Stimulated activated CD4-positive, alpha-beta T cell treated with anti-CD3 and anti-CD28 coated beads, Interleukin-1b, Interleukin-23, amount 100 ng/mL, for 1 hour (primary cell): ENCODE measurements at places on chromosomes 7 and 10.

DNA sequence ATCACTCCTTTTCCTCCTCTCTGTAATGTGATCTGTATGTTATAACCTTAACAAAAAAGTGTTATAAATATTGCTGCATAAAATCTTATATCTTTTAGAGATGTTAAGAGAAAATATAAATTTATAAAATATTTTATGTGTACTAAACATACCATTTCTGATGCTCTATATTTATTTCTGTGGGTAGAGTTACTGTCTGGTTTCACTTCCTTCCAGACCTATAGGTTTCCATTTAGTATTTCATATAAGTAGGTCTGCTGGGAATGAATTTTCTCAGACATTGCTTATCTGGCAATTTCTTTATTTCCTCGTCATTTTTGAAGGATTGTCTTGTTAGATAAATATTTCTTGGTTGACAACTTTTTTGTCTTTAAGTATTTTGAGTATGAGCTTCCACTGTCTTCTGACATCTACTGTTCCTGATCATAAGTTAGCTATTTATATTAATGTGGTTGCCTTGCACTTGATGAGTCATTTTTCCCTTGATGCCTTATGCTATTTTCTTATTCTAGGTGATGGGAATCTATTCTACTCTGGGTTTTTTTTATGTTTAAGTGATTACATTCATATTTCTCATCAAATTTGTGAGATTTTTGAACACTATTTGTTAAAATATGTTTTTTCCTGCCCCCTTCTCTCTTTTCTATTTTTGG lies 11.2 kb upstream of the THSD7A start:
- no peak for DNase-seq

GRCh38 chr7:149444287-149444686 lies 16.6 kb downstream of the ZNF777 start:
- DNase-seq, result no peak

- no peak for DNase-seq
These were observed 28.3 kb upstream of the CASD1 start for GRCh38 chr7:94481279-94481678.

GRCh38 chr7:15780271-15780670 lies 93.8 kb upstream of the MEOX2 start:
- DNase-seq, result no peak

DNA sequence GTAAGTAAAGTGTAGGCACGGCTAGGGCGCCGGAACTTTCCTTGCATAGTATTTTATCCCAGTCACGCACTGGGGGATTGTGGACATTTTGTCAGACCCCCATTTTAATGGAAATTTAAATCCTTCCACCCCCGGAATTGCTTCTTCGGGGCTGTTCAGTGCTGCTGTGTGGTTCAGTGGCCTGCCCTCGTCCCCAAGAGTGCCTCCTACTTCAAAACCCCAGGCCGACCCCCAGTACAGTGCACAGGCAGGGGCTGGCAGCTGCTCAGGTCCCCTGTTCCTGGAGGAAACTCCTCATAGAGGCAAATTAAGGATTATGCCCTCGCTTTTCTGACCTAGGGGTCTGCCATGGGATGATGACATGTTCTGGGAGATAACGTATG lies 94.5 kb downstream of the PTPRE start:
- no peak for DNase-seq

DNA sequence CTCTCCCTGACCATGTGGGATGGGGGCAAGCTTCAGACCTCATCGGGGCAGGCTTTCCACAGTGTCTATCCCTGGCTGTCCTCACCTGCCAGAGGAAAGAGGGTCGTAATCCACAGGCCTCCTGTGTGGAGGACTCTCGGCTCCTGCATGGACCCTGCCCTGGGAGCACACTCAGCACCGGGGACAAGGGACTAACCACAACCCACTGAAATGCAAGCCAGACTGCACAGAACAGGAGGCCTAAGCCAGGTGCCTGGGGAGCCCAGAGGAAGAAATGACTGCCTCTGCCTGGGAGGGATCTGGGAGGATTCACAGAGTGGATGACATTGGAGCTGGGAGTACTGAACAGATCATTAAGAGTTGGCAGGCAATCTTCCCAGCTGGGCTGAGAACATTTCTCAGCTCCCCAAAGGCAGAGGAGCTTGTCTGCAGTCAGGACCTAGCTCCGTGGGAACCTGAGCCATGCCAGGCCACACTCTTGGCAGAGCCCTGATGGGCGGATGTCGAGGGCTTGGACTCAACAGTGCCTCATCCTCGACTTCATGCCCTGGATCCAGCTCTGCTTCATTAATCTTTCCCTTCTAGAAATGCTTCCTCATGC lies 213.4 kb downstream of the USP6NL start:
- no peak for DNase-seq

DNA sequence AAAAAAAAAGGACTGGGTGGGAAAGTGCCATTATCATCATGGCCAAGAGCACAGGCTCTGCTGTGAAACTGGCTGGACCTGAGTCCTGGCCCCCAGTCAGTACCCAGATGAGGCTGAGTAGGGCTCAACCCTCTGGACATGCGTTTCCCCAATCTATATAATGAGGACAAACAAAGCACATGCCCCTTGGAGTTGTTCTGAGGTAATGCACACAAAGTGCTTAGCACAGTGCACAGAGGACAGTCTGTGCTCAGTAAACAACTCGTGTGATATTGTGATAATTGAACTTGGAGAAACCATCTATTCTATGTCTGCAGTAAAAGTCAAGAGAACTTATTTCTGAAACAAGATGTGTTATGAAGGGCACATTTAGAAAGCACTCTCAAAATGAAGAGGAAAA lies 138.8 kb downstream of the KCNMA1 start:
- no peak for DNase-seq

- DNase-seq, result no peak
These were observed 215.2 kb upstream of the MKLN1 start for GRCh38 chr7:131112431-131112830.

GRCh38 chr10:111207500-111207899 lies 130.7 kb downstream of the ADRA2A start:
- no peak for DNase-seq

DNA sequence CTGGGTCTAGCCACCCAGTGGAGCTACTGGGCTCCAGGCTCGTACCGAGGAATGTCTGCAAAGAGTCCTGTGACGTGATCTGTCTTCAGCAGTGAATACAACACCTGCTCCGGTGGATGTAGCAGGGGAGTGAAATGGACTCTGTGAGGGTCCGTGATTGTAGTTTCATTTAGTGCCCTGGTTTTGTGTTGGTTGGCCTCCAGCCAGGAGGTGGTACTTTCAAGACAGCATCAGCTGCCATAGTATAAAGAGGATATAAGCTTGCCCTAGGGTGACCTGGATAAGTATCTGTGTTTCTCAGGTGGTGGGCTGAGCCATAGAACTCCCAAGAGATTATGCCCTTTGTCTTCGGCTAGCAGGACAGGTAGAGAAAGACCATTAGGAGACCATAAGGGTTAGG lies 24.6 kb upstream of the WNT2 start:
- no peak for DNase-seq

GRCh38 chr10:12941966-12942365 lies 59.5 kb downstream of the CCDC3 start:
- no peak for DNase-seq

GRCh38 chr7:106609416-106609815 lies 51.5 kb downstream of the CCDC71L start:
- DNase-seq, result no peak

- DNase-seq, result no peak
These were observed 429.8 kb downstream of the KCNMA1 start for GRCh38 chr10:77207828-77208185.

- DNase-seq, result no peak
These were observed 312.0 kb downstream of the RNLS start for GRCh38 chr10:88270871-88271713.

GRCh38 chr7:7706101-7706511 lies 12.3 kb downstream of the RPA3 start:
- no peak for DNase-seq

DNA sequence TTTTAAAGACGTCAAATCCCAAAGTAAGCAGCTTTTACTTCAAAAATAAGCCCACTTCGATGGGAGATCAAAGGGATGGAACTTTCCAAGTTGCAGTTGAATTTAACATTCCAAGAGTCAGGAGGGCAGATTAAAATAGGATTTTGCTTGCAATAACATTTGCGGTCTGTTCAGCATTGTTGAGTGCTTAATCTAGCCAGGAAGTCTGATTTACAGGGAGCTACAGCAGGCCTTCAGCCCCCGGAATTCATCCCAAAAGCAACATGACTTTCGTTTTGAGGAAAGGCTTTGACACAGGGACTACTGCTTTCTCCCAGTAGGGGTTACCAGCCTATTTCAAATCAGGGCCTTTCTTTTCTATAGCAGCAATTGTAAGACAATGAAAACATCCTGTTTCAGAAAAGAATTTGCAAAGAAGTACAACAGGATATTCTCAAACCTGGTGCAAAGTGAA lies 279.6 kb upstream of the PITRM1 start:
- no peak for DNase-seq

DNA sequence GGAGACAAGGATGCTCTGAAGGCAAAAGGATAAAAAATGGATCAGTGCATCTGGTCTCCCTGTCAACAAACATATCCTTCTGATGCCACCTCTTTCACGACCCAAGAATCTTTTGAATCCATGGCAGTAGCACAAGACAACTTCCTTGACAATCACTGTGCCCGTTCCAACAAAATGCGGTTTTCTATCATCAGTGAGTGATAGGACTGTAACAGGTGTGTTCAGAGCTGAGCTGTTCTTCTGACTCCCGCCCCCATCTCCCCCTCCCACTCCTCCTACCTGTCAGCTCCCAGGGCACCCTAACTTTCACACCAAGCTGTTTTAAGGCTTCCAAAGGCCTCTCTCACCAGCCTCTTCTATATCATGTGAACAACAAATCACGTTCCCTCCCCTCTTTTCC lies 74.8 kb downstream of the PARD3 start:
- no peak for DNase-seq

GRCh38 chr10:30902621-30903396 lies 128.9 kb downstream of the ZNF438 start:
- no peak for DNase-seq

DNA sequence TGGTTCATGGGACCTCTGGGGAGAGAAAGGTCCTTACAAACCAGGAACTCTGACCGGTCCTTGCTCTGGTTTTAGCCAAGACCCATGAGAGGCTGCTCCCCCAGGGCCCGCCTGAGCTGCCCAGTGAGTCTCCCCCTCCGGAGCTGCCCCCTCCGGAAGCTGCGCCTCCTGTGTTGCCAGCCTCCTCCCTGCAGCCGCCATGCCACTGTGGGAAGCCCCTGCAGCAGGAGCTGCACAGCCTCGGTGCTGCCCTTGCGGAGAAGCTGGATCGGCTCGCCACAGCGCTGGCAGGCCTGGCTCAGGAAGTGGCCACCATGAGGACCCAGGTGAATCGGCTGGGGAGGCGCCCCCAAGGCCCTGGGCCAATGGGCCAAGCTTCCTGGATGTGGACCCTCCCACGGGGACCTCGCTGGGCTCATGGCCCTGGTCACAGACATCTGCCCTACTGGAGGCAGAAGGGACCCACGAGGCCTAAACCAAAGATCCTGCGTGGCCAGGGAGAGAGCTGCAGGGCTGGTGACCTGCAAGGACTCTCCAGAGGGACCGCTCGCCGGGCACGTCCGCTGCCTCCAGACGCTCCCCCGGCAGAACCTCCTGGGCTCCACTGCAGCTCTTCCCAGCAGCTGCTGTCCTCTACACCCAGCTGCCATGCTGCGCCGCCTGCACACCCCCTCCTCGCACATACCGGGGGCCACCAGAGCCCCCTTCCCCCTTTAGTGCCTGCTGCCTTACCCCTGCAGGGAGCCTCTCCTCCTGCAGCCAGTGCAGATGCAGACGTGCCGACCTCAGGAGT lies 40.1 kb downstream of the ZNF467 start:
- DNase-seq, result no peak

GRCh38 chr7:16431646-16432424 lies 10.5 kb upstream of the CRPPA start:
- no peak for DNase-seq

- no peak for DNase-seq
These were observed 65.0 kb upstream of the FGFR2 start for GRCh38 chr10:121662945-121663917.

DNA sequence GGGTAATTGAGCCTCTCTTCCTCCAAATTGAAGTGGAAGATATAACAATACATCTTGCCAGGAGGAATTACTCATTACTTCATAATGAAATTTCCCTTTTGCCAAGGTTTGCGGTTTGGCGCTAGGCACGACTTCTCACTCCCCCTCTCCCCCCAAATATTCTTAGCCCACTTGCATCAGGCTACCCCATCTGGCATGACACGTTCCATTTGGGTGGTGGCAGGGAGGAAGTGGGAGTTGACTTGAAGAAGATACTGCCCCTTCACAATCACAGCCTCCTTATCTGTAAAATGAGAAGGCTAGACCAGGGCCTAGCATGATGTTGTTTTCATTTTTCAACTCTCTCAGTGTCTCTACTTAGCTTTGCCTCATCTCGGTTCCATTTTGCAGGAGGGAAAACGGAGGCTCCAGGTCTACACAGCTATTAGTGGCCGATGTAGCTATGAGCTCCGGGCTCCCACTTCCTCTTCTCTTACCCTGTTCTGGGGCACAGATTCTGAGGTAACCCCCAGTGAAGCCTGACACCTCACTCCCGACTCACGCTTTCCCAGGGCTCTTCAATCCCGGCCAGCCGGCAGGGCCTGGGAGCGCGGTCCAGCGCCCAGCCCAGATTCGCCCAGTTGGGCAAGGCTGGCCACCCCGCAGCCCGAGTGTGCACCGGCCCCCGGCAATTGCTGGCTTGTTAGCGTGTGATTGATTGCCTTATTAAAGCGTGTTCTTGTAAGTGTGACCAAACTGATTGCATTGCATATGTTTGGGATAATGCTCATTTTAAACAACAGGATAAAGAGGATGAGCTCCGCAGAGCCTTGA lies 6.5 kb downstream of the EVX1 start:
- no peak for DNase-seq

- DNase-seq, result no peak
These were observed 66.9 kb downstream of the MTPAP start for GRCh38 chr10:30282221-30282620.

DNA sequence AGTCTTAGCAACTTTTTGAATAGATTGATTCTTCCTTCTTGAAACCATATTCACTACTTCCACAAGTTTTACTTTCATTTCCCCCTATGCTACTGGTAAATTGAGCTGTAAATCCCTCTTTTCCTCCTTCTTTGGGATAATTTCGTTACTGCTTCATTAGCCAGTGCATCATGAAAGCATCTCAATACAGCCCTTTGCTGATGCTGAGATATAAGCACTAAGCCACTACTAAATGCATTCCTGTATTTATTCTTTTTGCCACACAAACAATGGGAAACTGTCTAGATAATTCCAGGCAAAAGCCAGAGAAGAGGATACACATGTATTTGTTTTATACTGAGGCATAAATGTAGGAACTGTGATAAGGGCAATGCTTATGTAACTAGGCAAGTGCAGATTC lies 313.9 kb downstream of the NXPH1 start:
- DNase-seq, result no peak

DNA sequence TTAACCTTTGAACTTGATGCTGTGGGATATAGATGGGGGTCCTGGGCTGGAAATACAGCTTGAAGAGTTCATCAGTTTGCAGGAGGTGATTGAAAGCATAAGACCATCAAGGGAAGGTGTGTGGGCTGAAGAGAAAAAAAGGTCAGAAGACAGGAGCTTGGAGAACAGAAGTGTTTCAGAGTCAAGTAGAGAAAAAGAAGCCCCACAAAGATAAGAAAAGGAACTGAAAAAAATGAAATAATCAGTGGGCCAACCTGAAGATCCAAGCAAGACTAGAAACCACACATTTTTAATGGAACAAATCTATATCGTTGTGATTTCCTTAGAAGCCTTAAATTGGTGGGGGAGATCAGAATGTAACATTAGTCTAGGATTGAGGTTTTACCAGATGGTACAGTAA lies 22.5 kb downstream of the ZEB1 start:
- DNase-seq, result no peak

GRCh38 chr7:151382079-151382885 lies 27.6 kb downstream of the WDR86 start:
- DNase-seq, result peak; percentile 8
